ENCODE measurements at places on chromosomes 7 and 10. TPM values are rescaled to one million over a fixed set of nuclear protein-coding genes. Genes with fewer than 3 reads are reported as not detected.

Gene TMEM139
- total RNA-seq: 0.91 TPM

Gene MKI67
- 65.1 TPM for total RNA-seq

Gene ZNF727
- not detected for total RNA-seq

Gene HOXA4
- total RNA-seq: 1.6 TPM

Gene OPN4
- total RNA-seq: not detected

Gene PSD
- 0.29 TPM for total RNA-seq

Gene MACC1
- total RNA-seq: not detected

Gene MLXIPL
- total RNA-seq: 1.4 TPM

Gene MBL2
- not detected for total RNA-seq

Gene MAD1L1
- total RNA-seq: 28.6 TPM

Gene IFIT1B
- total RNA-seq: not detected

Gene VAX1
- 1.5 TPM for total RNA-seq
